NAMALWA (cell line): ENCODE measurements at places on chromosomes 16 and 17.

DNA sequence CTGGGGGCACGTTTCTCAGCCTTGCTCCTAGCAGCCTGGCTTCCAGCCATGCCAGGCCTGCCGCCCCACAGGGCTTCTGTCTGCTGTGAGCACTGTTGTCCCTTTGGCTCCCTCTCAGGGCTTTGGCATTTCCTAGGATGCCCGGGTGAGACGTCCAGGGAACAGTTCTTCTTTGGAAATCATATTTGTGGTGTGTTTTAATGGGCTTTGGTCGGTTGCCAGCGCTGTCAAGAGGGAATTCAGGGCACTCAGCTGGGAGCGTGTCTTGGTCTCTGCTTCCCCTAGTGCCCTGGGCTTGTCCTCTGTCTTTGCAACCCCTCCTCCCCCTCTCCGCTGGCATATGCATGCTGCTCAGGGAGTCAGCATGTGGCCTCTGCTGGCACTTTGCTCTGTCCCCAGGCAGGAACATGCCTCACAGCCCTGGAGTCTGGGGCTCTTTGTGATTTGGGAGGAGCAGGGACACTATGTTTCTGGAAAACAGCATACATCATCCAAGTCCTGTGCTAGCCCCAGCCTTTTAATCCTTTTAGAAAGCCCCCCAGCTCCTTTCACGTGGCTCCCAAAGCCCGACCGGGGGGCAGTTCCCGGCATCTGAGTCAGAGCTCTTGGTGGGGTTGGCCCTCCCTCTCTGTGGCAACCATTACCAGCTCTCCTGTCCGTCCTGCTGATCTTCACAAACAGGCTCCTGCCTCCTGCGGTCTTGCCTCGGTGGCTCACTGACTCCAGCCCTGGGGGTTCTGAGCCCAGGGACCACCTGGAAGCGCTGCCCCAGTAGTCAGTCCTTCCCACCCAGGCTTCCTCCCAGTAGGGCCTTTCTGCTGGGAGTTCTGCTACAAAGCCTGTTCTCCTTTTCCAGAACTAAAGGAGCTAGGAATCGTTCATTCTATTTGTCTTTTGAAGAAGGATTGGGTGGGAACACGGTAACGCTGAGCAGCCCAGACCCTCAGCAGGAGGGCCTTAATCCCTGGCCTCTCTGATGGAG, 26.7 kb downstream of the SAP30BP start:
- no peak for DNase-seq

GRCh38 chr16:75052481-75053202, 53.8 kb downstream of the ZNRF1 start:
- no peak for DNase-seq

DNA sequence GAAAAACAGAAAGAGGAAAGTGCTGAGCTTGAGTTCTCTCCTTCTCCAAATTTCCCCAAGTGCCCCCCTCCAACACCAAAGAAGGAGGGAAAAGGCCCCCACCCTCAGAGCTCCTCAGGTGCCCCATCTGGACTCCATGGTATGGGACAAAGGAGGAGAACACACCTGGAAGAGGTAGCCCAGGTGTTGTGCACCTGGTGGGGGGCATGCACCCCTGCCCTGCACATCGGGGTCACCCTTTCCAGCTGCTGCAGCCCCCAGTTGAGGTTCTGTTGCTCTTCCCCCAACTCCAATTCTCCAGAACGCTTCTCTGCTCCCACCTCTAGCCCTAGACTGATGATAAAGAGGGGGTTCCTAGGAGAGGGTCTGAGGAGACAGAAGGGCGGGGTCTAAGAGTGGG, 3.0 kb upstream of the COL1A1 start:
- DNase-seq, result no peak

DNA sequence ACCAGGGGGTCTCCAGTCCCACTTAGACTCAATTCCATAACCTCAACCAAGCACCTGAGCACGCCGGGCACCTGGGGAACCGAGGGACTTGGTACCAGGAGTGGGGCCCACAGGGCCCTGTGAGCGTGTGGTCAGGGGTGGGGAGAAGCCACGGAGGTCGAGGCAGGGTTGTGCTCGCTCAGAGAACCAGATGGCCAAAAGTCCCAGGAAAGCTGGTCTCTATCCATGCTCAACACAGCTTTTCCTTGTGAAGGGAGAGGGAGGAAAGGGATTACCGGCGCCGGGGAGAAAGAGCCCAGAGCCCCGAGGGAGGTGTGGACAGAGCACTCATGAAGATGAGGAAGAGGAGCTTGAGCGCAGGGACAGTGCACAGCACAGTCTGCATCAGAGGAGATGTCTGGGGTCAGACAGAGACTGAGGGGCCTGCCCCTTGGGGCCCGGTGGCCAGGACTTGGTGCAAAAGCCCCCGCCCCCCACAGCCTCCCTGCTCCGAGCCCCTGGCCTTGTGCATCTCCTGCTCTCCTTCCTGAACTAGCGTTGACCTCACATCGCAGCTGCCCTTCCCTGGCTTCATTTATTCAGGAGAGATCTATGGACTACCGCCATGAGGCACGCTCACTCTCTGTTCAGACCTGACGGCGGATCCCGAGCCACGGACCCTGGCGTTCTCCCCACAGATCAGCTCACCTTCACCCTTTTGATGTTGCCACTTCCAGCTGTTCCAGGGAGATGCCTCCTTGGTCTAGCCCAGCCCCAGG, 355.4 kb upstream of the TNRC6C start:
- DNase-seq, result no peak

GRCh38 chr16:87765776-87766484, at the start of gene KLHDC4:
TSS of gene KLHDC4 (minus strand) at chr16:87765986. CDS start at chr16:87765890, 96 bp downstream.
- peak; percentile 92 for DNase-seq

GRCh38 chr16:49884033-49885015, 28.4 kb upstream of the ZNF423 start:
- DNase-seq, result no peak

GRCh38 chr16:10326647-10327046, 59.2 kb upstream of the ATF7IP2 start:
- DNase-seq, result no peak

GRCh38 chr17:15341385-15341849, at the start of gene TEKT3:
TSS of gene TEKT3 (minus strand) at chr17:15341597. CDS start at chr17:15331585, 10,012 bp downstream.
- DNase-seq, result no peak

DNA sequence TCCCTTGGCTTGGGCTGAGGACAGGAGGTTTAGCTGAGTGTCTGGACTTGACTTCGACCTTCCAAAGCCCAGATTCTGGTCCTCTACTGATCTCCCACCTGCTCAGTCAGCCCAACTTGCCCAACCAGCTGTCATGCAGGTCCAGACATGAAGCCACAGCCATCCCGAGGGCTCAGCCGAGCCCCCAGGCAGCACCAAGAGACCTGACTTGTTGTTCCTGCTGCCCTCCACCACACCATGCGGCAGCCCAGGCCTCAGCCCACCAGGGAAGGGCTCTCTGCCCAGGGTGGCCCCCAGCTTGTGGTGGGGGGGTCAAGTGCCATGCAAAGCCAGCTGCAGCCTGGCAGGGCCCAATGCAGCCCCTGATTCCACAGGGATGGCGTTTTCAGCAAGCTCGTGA, 17.2 kb upstream of the CACNG4 start:
- DNase-seq, result no peak

DNA sequence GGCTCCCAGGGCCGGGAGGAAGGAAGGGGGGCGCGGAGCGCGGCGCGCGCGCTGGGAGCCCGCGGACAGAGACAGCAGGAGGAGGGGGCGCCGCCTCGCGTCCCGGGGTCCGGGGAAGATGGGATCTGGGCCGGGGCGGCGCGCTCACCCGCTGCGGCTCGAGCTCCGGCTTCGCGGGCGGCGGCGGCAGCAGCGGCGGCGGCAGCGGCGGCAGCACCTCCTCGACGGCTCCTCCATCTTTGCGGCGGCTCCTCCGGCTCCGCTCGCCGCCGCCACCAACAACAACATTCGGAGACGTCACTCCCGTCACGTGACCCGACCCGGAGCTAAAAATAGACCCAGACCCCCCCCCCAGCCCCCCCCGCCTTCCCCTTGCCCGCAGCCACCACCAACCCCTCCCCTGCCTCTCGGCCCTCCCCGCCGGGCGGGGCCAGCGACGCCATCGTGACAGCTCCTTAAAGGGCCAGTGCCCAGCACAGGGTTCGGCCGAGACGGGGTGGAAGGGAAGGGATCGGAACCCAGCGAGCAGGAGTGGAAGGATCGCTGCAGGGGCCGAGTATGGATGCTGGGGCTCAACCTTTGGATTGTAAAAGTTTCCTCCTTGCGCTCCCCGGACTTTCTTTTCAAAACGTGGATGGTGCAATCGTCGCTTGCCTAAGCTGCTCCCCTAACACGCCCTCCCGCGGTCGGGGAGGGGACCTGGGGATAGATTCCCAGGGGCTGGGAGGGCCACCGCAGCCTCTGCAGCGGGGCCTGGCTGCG, at the start of gene HDAC5:
Gene HDAC5 (minus strand): TSS at position 286 of the 762 bp plus-strand sequence. CDS start 6,126 bp downstream, outside the sequence.
- peak; percentile 95 for DNase-seq

DNA sequence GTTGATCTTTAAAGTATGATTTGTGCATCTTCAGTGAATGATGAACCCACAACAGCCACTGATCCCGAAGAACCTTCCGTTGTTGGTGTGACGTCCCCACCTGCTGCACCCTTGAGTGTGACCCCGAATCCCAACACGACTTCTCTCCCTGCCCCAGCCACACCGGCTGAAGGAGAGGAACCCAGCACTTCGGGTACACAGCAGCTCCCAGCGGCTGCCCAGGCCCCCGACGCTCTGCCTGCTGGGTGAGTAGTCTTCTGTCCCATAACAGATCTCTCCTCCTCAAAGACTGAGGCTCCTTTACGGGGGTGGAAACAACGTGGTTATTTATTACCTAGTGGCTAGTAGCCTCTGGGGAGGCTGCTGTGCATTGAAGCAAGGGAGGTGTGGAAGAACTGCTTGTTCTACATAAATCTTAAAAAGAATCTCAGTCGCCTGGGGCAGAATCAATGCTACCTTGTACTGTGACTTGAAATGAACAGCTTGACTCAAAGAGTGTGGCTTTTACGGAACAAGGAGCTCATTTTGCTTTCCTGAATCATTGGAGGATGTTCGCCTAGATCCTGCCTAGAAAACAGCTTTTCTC, 63.0 kb upstream of the CLEC18A start:
- DNase-seq, result no peak

DNA sequence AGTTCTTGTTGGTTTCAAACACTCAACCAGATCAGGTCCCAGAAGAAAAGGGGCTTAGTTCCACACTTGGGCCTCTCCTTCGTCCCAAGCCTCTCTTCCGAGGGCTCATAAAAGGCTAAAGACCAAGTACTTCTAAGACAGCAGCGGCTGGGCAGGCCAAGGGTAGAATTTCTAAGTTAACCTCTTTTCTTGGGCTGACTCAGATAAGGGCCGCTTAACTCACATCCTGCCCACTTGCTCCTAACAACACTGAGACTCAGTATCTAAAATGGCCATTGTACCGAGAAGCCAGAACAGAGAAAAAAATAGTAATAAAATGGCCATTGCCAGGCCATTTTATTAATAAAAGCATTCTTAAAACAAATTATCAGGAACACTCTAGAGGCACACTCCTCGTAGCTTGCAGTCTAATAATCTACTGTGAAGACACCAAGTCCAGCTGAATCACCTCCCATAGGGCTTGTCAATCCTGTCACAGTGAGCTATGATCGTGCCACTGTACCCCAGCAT, 42.1 kb downstream of the RANBP10 start:
- no peak for DNase-seq

- DNase-seq, result peak; percentile 93
These were observed at the start of gene PKMYT1 for GRCh38 chr16:2980227-2981176. TSS of gene PKMYT1 (minus strand) at chr16:2980446. CDS start at chr16:2979657, 789 bp downstream.

DNA sequence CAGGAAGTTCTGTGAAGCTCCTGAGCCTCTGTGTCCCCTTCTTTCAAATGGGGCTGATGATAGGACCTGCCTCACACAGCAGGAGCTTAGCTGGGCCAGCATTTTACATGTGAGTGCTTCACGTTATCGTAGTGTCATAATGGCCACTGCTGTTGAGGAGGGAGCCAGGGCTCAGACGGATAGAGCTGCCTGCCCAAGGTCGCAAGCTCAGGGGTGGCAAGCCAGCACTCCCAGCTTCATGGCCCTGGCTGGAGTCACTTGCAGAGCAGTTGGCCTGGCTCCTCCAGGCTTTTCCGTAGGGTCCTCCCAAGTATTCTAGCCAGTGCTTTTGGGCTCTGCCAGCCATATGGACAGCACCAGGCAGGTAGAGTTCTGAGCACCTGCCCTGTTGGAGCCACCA, 115.1 kb downstream of the SOCS1 start:
- no peak for DNase-seq

GRCh38 chr16:78706637-78707036, 607.2 kb downstream of the WWOX start:
- no peak for DNase-seq

GRCh38 chr17:2239882-2240430, 63.6 kb downstream of the SMG6 start:
- peak; percentile 58 for DNase-seq

GRCh38 chr17:50380369-50381259, 7.6 kb downstream of the EME1 start:
- no peak for DNase-seq

GRCh38 chr16:2455081-2455845, 4.6 kb upstream of the TEDC2 start:
- DNase-seq, result no peak

DNA sequence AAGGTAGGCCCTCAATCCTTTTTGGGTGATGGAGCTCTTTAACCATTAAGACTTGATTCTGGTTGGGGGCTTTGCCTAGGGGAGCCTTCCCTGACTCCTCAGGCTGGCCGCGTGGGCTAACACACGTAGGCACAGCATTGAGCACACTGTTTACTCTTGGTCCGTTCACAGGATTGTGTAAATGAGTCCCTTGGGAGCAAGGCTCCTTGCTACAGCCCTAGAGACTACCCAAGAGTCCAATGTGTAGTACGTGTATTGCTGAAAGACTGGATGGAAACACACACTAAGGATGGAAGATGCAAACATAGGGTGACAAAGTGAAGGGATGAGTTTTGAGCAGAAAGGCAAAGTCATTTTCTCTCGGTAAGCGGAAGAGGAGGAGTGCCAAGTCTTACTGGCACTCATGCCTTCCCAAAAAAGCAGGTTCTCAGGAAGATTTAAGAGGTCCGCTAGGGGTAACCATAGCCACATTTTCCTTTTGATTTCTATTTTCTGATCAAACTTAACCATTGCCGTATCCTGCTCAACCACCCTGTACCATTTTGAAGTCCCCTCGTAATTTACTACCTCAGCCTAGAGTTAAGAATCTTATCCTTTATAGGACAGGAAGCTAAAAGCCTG, 911 bp upstream of the ITGA2B start:
- no peak for DNase-seq

DNA sequence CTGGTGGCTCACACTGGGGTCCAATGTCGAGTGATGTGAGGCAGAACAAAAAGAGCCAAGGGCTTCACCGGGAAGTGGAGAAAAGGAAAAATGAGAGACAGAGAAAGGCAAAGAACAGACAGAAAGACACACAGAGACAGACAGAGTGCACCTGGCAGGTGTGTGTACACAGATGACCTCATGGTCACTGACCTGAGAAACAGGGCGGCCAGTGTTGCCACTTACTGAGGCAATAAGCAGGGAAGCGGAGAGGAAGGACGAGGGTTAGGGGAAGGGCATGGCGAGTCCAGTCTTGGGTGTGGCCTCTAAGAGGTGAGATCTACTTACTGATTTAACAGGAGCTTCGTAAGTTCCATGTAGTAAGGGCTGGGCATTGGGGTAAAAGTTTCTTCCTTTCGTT, 7.5 kb downstream of the GINS2 start:
- DNase-seq, result no peak

DNA sequence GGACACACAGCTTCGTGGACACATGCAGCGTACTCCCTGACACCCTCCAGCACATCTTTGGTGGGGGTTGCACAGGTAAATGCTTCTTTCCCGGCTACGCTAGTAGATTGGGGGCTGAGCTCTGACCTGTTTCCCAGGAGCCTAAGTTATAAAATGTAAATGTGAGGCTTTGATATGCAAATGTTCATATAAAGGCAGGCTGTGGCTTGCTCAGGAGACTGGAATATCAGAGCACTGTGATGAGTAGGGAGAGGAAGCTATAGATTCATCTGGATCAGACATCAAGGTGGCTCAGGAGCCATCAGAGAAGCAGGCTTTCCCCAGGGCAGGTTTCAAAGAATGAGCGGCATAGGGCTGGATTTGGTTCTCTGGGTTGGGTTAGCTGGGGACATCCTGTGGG, 3.4 kb upstream of the ETV4 start:
- no peak for DNase-seq
